NCI-H345 (cell line): ENCODE measurements at places on chromosomes 3 and 15.

DNA sequence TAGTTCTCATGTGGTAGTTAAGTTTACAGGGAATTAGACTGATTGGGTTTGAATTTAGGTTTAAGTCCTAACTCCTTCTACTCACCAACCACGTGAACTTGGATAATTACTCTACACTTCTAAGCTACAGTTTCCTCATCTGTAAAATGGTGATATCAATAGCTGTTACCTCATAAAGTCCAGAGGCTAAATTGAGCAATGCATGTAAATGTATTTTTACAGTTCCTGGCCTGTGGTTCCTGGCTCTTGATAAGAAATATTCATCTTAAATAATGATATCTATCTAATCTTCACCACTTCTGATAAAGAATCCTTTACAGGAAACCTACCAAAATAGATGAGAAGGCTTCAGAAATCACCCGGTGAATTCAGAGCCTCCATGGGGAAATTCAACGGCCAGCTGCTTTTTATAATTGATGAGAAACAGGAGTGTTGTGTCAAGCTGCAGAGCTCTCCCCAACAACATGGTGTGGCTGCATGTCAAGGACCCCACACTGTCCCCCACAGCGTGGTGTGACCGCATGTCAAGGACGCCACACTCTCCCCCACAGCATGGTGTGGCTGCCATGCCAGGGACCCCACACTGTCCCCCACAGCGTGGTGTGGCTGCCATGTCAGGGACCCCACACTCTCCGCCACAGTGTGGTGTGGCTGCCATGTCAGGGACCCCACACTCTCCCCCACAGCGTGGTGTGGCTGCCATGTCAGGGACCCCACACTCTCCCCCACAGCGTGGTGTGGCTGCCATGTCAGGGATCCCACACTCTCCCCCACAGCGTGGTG lies 80.8 kb upstream of the PEX5L start:
- no peak for DNase-seq

DNA sequence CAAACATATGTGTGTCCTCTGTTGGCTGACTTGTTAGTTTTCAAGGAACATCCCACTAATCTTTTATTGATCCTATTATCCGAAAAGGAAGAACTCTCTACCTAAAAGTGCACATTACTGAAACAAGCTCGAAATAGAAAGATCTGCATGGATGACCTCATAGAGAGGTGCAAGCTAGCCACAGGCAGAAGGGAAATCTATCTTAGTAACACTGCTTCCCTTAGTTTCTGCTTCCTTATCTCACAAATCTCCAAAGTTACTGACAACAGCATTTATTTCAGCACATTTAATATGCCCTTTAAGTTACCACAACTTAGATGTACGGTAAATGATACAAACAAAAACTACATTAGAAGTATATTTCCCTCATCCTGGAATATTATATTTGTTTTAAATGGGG lies 285.1 kb upstream of the CCDC54 start:
- no peak for DNase-seq

DNA sequence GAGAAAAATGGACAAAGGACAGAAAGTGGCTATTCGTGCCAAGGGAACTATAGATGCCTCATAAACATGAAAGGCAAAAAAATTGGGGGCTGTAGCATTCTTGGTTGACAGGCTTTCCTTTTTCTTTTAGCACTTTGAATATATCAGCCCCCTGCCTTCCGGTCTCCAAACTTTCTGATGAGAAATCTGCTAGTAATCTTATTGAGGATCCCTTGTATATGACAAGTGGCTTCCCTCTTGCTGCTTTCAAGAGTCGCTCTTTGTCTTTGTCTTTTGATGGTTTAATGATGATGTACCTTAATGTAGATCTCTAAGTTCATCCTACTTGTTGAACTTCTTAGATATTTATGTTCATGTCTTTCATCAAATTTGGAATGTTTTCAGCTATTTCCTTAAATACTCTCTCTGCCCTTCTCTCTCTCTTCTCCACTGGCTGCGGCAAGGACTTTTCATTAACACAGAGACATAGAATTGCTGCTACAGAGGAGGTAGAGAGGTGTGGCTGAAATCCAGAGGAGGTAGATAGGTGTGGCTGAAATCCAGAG lies 59.4 kb upstream of the EPHB3 start:
- DNase-seq = no peak

- DNase-seq = no peak
These were observed 117.9 kb downstream of the LIPC start for GRCh38 chr15:58549785-58550074.

- DNase-seq = no peak
These were observed 89.1 kb downstream of the GOLIM4 start for GRCh38 chr3:168006584-168006983.

- no peak for DNase-seq
These were observed 400.6 kb downstream of the VPS13C start for GRCh38 chr15:61659566-61660190.

GRCh38 chr15:99568625-99569352 lies 3.0 kb downstream of the MEF2A start:
- DNase-seq = no peak

- DNase-seq = no peak
These were observed 84.6 kb downstream of the HCN4 start for GRCh38 chr15:73284090-73284716.

DNA sequence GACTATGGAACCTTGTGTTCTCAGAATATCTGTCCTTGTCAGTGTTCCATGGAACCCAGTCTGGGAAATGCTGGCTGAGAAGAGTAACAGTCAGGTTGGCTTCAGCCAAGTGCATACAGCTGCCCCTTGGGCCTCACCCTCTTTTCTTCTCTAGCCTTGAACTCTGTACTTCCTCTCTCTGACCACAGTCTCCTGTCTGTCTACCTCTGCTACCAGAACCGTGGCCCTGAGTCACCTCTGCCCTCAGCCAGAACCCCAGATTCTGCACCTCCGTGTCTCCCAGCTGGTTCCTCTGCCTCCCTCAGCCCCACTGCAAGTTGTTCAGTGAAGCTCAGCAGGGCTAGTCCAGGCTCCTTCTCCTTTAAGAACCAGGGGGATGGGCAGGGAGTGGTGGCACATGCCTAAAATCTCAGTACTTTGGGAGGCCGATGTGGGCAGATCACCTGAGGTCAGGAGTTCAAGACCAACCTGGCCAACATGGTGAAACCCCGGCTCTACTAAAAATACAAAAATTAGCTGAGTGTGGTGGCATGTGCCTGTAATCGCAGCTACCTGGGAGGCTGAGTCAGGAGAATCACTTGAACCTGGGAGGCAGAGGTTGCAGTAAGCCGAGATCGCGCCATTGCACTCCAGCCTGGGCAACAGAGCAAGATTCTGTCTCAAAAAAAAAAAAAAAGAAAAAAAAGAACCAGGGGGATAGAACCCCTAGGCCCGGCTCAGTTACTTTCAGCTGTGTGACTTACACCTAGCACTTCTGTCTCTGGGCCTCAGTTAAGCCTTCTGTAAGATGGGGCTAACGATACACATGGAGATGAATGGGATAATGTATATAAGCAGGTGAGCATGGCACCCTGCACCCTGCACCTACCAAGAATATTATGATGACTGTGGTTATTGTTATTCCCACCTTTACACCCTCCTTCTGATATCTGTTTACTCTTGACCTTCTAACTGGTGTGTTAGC lies 24.3 kb upstream of the TATDN2 start:
- no peak for DNase-seq

GRCh38 chr3:122516846-122517360 lies 2.2 kb upstream of the KPNA1 start:
- DNase-seq = no peak
